ENCODE measurements at places on chromosomes 7 and 10. TPM values are rescaled to one million over a fixed set of nuclear protein-coding genes. Genes with fewer than 3 reads are reported as not detected.

DNA sequence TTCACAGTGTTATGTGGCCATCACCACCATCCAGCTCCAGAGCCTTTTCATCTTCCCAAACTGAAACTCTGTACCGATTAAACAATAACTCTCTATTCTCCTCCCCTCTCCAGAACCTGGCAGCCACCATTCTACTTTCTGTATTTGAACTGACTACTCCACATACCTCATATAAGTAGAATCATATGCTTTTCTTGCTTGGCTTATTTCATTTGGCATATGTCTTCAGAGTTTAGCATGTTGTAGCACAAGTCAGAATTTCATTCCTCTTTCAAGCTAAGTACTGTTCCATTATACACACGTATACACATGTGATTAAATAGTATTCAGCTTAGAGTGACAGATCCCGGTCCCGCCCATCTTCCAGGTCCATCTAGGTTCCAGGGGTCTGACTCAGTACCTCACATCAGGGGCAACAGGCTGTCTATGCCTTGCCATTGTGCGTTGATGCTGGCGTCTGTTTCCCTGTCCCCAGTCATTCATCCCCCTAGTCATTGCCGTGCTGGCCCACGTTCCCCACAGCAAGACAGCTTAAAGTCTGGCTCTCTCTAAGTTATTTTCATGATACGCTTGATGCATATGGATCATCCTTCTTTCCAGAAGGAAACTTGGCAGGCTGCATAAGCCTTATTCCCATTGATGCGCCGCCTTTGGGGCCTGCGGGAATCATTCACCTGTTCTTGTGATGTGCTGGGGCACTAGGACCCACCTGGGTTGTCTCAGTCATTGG, 108.3 kb downstream of the CHN2 start:
- DNase-seq: no peak

DNA sequence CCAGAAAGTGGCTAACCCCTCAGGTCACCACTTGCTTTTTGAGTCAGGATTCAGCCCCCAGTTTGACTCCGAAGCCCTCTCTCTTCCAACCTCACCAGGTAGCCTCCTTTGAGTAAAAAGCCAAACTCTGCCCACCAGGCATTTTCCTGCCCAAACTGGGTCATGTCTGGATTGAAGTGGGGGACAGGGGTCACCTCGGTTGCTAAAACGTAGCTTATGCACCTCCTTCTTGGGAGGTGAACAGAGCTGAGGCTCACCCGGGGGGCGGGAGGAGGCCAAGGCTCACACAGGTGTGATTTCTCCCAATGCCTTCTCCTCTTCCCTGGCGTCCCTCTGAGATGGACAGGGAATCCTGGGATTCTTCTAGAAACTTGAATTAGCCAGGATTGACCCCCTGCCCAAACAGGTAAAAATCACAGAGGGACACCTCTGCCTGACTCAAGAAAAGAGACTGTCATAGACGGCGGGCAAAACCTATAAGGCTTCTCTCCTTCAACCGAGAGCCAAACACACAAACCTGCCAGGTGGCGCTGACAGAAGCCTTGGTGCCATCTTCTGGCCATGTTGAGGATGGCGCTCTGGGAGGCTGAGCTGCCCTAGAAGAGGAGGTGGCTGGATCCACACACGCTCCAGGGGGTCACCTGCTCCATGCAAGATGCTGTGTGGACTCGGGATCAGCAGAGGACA, 51.6 kb downstream of the PRLHR start:
- peak; percentile 46 for DNase-seq

OR13A1 gene
- not detected for total RNA-seq

DNA sequence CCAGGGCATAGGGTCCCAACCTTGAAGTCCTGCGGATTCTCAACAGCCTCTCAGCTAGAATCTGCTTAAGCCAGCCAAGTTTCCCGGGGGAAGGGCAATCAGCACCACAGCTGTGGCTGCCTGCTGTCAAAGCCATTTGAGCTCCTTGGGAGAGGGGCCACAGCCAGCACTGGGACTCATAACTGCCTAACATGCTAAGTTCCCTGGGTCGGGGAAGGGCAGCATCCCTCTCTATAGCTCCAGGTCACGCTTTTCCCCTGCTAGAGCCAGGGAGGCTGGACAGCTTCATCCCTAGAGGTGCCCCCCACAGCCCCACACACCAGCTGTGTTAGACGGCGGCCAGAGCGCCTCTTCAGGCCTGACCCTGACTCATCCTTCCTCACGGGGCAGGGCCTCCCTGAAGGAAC, 49.6 kb upstream of the PDE1C start:
- DNase-seq: no peak

DNA sequence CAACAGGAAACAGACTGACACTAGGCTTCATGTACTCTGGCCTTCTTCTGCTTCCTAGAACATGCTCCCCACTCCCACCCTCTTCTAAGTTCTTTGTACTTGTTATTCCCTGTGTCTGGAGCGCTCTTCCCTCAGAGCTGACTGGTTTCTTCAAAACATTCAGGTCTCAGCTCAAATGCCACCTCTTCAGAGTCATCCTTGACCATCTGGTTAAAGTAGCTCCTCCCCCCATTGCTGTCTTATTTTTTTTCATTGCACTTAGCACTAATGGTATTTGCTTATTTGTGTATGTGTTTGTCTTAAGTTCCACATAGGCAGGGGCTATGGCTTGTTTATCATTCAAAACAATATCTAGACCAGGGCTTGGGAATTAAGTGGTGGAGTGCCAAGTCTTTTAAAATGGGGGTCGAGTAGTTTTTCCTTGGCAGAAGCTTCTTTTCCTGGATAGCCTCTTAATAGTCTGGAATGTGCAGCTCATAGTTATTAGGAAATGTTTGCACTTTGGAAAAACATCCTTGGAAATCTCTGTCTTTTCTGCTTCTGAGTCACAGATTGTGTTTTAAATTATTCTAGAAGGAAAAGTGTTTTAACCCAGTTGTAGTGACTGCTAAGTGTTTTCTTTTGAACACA, 60.0 kb downstream of the RALA start:
- DNase-seq: no peak

DNA sequence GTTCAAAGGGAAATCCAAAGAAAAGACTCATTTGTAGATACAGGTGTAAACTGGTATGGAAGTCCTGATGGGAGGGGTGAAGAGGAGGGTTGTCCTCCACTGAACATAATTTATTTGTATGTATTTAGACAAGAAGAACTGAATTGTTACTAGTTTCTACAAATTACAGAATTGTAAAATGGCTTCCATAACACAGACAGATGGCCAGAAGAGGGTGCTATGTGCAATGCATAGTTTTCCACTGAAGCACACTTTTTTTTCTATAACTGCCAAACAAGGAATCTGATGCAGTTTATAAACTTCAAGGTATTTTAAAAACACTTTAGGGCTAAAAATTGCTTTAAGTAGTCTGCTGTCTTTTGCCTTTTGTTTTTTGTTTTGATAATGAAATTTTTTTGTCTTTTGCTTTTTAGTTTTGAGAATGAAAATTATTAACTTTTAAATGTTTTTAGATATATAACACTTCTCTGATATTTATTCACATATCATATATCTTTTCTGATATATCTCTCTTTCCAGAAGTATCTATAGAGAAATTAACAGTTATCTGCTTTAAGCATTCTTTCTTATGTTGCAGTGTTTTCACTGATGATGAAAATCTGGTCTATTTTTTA, 58.5 kb downstream of the PHYHIPL start:
- DNase-seq: peak; percentile 28

GRCh38 chr10:74011770-74012169, 13.9 kb downstream of the VCL start:
- no peak for DNase-seq

- no peak for DNase-seq
Observed at GRCh38 chr10:132593389-132593788, 55.8 kb downstream of the INPP5A start.

CHAT gene
- total RNA-seq: not detected

GRCh38 chr7:87152897-87153641, 816 bp downstream of the DMTF1 start:
- peak; percentile 22 for DNase-seq

ATOH7 gene
- total RNA-seq: not detected

GRCh38 chr7:1060315-1061072, 16.1 kb downstream of the GPR146 start:
- DNase-seq: no peak

- no peak for DNase-seq
Observed at GRCh38 chr7:151978616-151979015, 22.4 kb downstream of the GALNTL5 start.

DNA sequence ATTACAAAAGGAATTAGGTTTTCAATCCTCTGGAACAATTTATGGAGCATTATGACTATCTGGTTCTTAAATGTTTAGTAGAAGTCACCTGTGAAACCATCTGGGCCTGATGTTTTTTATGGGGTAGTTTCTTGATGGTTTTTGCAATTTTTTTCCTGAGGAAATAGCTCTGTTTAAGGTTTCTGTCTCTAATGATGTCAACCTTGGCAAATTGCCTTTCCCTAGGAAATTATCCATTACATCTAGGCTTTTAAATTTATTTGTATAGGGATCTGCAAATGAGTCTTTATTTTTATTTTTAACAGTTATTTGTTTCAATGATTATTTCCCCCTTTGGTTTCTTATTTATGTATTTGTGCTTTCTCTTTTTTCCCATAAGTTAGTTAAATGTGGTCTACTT, 222.8 kb downstream of the GALNT17 start:
- no peak for DNase-seq

- DNase-seq: no peak
Observed at GRCh38 chr10:113226399-113226798, 276.4 kb downstream of the TCF7L2 start.

- no peak for DNase-seq
Observed at GRCh38 chr7:47329320-47329926, 252.5 kb downstream of the TNS3 start.

- DNase-seq: no peak
Observed at GRCh38 chr7:36591636-36592035, 132.7 kb downstream of the AOAH start.

- no peak for DNase-seq
Observed at GRCh38 chr10:122710576-122710975, 10.9 kb upstream of the C10orf120 start.

GPR26 gene
- total RNA-seq: not detected

GRCh38 chr10:104650635-104651331, 9.7 kb downstream of the SORCS3 start:
- DNase-seq: no peak

DNA sequence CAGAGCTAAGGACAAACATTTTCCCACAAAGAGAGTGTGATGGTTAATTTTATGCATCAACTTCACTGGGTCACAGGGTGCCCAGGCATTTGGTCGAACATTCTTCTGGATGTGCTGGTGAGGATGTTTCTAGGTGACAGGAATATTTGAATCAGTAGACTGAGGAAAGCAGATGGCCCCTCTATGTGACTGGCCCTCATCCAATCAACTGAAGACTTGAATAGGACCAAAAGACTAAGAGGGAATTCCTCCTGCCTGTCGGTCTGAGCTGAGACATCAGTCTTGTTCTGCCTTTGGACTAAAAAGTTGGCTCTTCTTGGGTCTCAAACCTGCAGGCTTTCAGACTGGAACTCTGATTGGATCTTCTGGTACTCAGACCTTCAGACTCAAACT, 44.4 kb downstream of the AFAP1L2 start:
- DNase-seq: no peak

GRCh38 chr7:27388561-27388960, 146.0 kb downstream of the EVX1 start:
- DNase-seq: no peak

- DNase-seq: no peak
Observed at GRCh38 chr7:130367836-130368746, 12.2 kb upstream of the CPA1 start.

DNA sequence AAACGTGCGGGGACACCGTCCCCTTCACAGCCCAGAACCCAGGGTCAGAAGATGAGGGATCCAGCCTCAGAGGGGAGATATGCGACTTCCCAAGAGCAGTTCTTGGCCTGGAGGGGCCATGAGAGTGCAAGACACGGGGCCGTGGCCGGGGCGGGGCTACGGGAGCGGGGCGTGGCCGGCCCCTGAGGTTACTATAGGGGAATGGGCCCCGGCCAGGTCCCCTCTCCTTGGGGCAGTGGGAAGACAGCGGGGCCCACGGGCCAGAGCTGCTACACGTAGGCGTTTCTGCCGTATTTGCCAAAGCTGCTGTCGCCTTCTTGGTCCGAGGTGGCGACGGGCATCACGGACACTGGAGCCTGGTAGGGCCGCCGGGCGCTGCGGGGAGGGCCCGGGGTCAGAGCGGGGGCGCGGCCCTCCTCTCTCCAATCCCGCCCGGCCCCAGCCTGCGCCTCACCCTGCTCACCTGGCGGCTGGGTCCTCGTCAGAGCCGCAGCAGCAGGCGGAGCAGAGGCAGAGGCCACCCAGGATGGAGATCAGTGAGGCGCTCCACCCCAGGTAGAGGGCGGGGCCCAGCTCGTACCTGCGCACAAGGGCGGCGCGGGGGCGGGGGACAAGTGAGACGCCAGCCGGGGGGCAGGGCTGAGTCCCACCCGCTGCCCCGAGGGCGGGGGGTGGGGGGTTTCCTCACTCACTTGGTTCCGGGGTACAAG, 5.3 kb downstream of the CLDN15 start:
- DNase-seq: no peak

- no peak for DNase-seq
Observed at GRCh38 chr10:79136236-79137005, 67.7 kb downstream of the ZMIZ1 start.

BET1 gene
- total RNA-seq: 38.3 TPM

GRCh38 chr7:70589590-70589989, 542.4 kb upstream of the GALNT17 start:
- DNase-seq: no peak

DNA sequence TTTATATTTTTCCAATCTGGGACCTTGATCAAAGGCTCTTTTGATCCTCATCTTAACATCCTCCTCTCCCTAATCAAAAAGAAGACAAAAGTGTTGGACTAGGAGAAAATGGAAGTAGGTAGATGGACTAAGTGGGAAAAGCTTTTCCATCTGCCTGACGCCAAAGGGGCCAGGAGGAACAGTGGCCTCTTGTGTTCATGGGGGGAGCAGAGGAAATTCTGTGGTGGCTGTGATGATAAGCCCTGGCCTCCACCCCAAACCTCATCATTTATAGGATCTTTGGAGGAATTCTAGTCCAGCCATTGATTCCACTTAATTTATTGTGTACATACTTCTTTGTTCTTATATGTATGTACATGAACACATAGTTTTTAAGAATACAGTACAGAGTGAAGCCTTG, 21.7 kb downstream of the ZNF365 start:
- no peak for DNase-seq

Measured in NCI-H460 (cell line).